ENCODE measurements at places on chromosomes 1 and 21.

- no peak for DNase-seq
These were observed 131.3 kb downstream of the RGS7 start for GRCh38 chr1:241225741-241226140.

- no peak for DNase-seq
These were observed 97.7 kb downstream of the PAPPA2 start for GRCh38 chr1:176560681-176561080.

DNA sequence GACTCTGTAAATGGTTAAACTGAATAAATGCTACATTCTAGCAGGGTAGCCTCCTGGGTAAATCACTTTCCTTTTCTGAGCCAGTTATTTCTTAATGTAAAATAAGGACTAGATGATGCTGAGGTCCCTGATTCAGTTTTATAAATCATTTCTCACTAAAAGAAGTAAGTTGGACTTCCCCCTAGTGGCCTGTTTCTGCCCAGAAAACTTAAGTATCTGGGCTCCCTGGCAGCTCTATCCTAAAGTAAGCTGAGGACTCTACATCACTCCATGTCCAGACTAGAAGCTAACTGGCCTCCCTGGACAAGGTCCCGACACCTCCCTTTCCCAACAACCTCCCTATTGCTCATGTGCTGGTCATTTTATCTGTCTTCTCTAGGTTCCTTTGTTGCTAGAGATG, 3.0 kb downstream of the GPN2 start:
- no peak for DNase-seq

GRCh38 chr1:30864681-30865080, 43.9 kb downstream of the SDC3 start:
- no peak for DNase-seq

GRCh38 chr1:193593147-193593885, 406.9 kb upstream of the B3GALT2 start:
- no peak for DNase-seq

DNA sequence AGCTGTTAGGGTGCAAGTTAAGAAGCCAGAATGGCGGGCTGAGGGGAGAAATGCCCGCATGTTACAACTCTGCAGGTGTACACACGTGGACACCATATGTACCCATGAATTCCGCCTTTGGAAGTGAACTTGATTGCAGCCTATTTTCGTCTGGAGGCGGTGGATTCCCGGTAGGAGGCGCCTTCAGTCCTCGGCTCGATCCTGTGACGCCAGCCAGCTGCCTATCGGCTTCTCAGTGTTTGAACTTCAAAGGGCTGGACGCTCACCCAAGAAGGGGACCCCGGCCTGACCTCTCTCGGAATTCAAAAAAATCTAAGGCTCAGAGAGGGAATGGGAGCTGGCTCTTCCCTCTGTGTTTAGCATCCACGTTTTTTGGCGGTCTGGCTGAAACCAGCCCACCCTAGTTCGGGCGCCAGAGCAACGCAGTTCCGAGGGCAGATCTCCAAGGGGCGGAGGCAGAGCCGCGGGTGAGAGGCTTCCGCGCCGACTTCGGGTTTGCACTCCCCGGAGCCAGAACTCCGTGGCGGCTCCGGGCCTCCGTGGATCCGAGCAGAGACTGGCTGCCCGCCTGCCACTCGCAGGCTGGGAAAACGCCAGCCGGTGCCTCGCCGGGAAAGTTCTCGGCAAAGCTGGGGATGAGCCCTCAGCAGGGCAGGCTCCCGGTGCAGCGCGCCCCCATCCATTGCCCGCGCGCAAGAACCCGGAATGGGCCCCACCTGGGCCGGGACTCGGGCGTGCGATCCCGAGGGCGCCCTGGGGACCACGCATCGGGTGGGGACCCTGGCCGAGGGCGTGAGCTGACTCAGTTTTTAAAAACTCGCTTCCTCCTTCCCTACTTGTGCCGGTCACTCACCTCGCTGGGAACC, 996 bp upstream of the TMEM51 start:
- DNase-seq: no peak

DNA sequence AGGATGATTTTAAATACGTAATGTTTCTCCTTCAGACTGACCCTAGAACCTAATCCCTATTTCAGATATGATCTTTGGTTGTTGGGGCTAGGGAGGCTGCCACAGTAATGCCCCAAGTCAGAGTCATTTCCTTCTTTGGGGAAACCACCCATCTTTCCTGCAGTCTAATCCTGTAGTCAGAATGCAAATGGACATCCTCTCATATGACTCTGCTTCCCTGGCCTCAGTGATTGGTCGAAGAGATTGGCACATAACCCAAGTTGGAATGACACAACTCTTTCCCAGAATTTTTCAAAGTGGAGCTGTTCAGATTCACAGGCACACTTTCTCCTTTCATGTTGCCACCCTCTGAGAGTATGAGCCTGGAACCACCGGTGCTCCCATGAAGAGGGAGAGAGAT, 58.8 kb upstream of the ZNF644 start:
- no peak for DNase-seq

DNA sequence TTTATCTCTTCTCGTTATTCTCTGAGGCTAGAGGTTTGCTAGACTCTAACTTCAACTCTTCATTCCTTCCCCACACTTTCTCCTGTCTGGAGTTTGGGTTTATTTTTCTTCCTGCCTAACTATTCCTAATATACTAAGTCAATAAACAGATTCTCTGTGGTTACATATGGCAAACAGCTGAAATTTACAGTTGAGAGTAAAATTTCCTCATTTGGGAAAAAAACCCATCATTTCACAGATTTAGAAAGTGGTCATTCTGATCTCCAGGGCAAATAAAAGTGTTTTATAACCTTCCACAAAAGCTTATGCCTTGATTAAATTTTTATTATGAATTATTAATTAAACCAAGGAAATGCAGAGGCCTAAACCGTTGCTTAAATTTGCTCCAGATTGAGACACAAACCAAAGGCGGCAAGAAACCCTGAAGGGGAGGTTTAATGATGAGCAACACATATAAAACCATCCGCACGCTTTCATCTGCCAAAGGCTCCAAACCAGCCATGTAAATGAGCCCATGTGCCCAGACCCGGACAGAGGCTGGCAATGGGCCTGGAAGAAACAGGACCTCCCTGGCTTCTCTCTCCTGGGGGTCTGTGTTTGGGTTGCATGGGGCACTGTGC, 201.7 kb upstream of the LMO4 start:
- no peak for DNase-seq

GRCh38 chr1:93722081-93723031, 40.7 kb upstream of the BCAR3 start:
- DNase-seq: no peak

GRCh38 chr1:223245983-223246382, 102.9 kb upstream of the TLR5 start:
- no peak for DNase-seq

- DNase-seq: no peak
These were observed 259.9 kb downstream of the HHIPL2 start for GRCh38 chr1:222288053-222288452.
